ENCODE measurements at places on chromosomes 5 and 9.

- DNase-seq, result no peak
Observed at GRCh38 chr5:82325996-82326395, 47.8 kb upstream of the RPS23 start.

GRCh38 chr5:676699-677076, 16.5 kb downstream of the TPPP start:
- no peak for DNase-seq

DNA sequence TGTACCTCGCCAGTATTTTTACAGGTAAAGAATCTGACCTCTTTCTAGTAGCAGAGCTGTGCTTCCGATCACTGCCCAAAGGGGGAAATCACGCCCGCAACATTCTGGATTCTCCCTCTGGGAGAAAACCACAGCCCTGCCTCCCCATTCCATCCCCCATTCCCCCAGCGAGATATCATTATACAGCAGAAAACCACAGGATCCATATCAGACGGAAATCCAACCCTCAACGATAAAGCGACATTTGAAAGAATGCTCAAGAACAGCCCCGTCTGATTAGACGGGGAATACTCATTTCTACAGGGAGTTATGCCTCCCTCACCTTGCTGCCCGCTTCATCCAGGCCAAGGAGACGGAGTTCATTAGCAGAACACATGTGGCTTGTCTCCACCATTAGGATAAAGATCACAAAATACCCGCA, 172.8 kb downstream of the COL23A1 start:
- no peak for DNase-seq

DNA sequence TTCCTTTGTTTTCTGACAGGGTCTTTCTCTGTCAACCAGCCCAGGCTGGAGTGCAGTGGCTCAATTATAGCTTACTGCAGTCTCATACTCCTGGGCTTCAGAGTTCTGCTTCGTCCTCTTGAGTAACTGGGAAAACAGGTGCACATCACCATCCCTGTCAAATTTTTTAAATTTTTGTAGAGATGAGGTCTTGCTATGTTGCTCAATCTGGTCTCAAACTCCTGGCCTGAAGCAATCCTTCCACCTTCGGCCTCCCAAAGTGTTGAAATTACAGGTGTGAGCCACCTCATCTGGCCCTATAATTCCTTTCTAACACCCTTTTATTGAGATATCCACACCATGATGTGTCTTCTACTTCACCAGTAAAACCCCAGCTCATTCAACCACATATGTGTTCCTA, 341.6 kb upstream of the PCSK5 start:
- DNase-seq, result no peak

GRCh38 chr9:99326917-99327189, 104.8 kb downstream of the SEC61B start:
- no peak for DNase-seq

DNA sequence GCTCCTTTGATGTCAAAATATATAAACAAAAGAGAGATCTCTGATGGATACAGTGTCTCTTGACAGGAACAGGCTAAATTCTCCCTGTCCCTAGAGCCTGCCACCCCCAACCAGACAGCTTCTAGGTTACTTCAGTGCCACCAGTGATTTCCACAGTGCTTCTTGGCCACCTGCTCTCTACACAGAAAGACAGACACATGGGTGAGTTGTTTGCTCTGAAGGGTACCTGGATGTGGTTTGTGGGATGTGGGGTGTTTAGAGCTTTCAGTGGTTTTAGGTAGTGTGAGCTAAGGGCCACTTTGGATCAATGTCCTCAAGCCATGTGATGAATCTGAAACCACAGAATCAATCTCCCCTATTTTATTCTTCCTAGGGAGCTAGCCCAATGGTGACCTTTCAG, 125.4 kb downstream of the ANKRD18B start:
- DNase-seq, result no peak

DNA sequence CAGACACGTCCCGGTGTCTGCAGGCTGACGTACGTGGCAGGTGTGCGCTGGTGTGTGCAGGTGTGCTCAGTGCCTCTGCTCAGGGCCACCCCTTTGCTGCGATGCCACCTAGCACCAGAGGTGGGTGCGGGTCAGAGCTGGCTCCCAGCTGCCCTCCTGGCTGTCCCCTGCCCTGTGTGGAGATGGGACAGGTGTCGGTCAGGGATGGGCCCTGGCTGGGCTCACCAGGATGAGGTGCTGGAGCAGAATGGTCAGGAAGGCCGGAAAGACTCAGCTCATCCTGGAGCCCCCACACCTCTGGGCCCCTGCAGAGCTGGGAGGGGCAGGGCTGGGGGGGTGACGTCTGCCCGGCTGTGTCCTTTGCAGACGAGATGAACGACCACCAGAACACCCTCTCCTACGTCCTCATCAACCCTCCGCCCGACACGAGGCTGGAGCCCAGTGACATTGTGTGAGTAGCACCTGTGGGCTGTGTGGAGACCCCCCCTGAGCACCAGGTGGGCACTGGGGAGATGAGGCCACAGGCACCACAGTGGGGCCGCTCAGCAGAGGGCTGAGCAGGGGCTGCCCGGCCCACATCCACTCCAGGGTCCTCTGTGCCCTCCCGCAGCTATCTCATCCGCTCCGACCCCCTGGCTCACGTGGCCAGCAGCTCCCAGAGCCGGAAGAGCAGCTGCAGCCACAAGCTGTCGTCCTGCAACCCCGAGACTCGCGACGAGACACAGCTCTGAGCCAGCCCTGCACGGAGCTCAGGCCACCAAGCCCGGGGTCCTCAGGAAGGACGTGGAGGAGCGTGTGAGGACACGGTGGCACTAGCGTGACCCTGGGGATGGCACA, 89.7 kb downstream of the KCNT1 start:
- no peak for DNase-seq

DNA sequence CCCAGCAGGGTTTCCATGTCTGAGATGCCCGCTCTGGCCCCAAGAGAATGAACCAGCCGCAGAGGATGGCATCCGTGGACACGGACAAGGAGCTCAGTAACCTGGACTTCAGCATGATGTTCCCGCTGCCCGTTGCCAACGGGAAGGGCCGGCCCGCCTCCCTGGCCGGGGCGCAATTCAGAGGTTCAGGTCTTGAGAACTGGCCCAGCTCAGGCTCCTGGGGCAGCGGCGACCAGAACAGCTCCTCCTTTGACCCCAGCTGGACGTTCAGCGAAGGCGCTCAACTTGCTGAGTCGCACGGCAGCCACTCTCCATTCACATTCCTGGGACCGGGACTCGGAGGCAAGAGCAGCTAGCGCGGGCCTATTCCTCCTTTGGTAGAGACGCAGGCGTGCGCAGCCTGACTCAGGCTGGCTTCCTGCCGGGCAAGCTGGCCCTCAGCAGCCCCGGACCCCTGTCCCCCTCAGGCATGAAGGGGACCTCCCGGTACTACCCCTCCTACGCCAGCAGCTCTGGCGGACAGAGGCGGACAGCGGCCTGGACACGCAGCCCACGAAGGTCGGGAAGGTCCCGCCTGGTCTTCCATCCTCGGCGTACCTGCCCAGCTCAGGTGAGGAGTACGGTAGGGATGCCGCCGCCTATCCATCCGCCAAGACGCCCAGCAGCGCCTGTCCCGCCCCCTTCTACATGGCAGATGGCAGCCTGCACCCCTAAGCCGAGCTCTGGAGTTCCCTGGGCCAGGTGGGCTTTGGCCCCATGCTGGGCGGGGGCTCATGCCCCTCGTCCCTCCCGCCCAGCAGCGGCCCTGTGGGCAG, 74.4 kb downstream of the INSL6 start:
- no peak for DNase-seq

DNA sequence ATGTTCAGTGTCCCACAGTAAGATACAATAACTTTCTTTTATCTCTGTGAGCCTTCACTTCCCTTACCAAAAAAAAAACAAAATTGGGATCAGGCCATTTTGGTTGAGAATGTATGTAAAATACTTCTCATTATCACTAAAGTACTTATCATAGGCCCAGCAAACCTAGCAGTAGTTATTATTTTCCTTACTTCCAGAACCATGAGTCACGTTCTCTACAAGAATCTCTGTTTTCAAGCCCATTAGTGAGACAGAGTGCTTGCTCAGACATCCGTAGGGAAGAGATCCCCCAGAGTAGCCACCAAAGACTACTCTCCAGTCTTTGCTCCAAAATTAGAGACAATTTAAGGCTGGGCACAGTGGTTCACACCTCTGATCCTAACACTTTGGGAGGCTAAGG, 103.9 kb upstream of the NR5A1 start:
- no peak for DNase-seq

DNA sequence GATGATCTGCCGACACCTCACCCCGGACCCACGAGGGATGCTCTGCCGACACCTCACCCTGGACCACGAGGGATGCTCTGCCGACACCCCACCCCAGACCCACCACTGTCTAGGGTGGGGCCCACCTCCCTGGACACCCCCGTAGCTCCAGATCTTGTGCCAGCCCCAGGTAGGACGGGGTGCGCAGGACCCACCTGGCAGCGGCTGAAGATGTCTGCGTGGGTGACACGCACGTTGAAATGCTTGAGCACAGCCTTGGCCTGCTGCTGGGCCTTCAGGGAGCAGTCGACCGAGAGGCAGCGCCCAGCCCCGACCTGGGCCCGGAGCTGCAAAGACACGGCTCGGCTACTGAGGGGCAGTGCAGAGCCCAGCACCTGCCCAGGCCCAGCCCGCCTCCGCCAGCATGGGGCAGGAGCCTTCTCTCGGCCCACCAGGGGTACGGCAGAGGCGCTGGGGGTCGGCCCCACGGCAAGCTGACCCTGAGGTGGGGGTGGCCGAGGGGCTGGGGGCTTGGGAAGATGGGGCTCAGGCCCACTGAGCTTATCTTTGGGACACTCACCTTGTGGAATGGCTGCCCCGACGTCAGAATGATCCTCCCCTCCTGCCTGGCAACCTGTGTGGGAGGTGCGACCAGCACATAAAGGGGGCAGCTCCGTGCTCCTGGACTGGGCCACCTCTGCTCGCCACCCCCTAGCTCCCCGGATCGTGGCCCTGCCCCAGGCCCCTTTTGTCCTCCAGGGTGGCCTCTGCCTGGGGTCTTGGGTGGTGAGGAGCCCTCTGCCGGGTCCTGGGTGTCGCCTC, 21.7 kb upstream of the NRARP start:
- no peak for DNase-seq

DNA sequence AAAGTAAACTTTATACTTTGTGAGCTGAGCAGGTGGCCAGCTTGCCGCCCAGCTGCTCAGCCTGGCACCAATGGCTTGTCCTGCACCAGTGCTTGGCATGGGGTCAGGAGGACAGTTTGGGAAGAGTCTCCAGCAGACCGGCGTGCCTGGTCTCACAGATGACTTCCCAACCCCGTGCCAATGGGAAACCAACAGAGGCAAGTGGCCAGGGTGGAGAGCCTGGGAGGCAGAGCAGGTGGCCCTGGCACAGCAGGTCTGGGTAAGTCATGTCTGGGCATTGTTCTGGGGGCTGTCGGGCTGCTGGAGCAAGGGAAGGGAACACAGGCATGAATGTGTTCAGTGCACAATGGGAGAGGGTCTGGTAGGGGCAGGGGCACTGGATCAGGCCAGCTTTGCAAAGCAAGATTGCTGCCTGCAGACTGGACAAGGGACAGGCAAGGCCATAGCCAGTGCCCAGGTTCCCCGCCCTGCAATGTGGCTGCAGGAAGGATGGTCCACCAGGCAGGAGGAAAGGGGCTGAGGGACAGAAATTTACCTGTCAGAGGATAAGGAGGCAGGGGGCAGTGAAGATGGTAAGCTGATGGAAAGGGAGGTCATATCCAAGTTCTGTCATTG, 76.2 kb upstream of the ALDH1B1 start:
- DNase-seq, result no peak

DNA sequence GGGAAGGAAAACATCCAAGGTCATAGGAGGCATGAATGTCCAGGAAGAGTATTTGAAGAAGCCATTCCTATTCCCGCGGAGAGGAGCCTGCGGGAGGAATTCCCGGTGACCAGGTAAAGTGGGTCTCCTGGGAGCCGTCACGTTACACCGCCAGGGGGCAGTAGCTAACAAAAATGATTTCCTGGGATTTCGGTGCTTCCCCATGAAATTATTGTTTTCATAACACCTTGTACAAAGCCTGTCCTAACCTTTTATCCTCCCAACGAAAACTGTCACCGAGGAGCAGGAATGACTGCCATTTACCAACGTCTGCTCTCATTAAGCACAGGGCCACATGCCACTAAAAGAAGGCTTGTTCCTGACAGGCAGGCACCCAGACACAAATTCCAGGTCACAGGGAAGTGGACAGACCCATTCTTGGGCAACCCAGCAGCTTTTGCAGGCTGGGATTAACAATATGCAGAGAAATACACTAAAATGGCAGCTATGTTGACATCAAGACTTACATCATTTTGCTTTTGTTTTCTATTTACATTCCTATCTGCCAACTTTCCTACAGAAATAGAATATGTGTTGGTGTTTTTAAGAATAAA, 41.2 kb upstream of the CTSL start:
- DNase-seq, result no peak

DNA sequence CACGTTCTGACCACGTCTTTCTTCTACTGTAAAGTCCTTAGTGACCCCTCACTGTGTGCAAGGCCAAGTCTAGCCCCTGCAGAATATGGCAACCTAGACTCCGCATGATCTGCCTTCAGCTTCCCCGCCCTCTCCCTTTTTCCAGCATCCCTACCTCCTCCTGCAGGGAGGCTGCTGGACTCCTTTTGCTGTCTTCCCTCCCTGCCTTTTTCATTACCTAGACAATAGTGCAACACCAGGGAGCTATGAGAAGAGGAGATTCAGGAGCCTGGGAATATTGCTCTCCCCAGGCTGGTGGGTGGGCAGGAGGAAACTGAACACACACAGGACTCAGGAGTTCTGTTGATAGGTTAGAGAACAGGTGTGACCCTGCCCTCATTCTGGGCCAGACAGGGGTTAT, 33.1 kb upstream of the LARP1 start:
- no peak for DNase-seq

- no peak for DNase-seq
Observed at GRCh38 chr9:102986425-102986824, 8.7 kb upstream of the CYLC2 start.

GRCh38 chr5:72408603-72409002, 88.4 kb downstream of the PTCD2 start:
- no peak for DNase-seq

DNA sequence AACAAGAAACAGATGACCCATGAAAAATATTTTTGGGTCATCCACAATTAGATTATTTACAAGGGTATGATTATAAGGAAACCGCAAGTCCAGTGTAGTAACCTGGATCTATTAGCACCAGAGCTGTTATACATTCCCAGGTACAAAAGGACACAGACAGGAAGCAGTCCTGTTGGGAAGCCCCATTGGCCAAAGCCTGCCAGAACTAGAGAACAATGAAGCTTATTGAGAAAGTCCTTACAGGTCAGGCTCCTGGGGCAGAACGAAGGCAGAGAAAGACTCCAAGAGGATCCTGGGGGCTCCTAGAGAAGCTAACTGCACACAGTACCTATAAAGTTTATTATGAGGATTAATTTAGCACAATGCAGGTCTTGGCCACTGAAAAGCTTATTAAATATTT, 169.9 kb downstream of the PARP8 start:
- no peak for DNase-seq

- DNase-seq, result peak; percentile 63
Observed at GRCh38 chr9:68560071-68560844, 19.6 kb upstream of the TMEM252 start.
